ENCODE measurements at places on chromosomes 6 and 20.

DNA sequence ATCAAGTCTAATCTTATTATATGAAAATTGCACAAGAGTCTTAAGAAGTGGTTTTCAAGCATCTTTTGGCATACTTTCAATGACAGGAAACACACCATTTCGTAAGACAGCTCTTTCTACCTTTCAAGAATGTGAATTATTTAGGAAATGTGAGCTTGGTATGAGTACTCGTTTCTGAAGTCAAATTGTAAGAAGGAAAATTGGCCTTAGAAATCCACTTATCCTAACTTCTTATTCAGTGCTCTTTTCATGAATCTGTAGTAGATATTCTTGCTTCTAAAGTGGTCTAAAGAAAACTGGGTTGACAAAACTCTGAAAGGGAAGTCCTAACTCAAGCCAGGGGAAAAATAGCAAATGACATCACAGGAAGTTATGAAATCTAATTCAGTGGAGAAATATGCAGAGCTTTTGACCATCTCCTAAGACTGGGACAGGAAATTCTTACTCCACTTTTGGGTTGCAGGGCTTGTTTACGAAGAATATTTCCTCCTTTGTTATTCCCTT, 38.5 kb upstream of the OGFRL1 start:
- no peak for DNase-seq

DNA sequence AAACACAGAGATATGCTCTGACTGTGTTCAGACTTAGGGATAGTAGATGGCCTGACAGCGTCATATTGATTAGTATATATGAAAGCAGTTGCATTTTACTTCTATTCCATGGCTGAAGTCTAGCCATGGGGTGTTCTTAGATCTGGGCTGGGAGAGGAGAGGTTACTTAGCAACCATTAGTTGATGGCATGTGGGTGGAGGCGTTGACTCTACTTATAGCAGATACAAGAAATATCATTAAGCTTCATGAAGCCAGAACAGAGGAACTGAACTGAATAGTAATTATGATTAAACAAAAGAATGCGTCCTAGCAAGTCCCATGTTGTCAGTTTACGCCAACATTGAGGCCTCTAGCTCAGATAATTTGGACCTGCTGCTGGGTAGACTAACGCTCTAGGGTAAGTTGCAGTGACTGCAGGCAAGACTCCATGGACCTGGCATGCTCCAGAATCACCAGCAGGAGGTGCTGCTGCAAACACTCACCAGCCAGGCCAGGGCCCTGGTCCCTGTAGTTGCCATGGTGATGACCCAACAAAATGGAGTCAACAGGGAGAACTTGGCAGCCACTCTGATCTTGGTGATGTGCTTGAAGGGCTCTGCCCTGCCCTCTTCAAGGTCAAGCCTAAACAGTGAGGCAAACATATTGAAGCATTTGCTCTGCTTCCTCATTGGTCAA, 477.3 kb downstream of the PREX1 start:
- DNase-seq: no peak

DNA sequence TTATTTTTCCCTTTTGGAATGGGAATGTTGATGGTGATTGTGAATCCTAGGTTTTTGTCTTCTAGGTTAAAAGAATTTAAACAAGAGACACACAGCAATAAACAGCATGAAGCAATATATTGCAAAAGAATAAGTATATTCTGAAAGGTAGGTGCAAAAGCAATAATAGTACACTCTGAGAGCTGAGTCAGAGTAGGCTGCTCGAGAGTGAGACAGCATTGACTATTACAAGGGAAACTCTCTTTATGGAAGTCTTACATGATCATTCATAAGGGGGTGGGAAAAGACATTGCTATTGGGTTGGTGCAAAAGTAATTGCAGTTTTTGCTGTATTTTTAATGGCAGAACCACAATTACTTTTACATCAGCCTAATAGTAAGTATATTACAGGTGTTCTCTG, 25.0 kb downstream of the FBXO5 start:
- no peak for DNase-seq

- DNase-seq: no peak
These were observed 88.2 kb downstream of the HIVEP2 start for GRCh38 chr6:142856624-142857232.

All from stimulated activated CD8-positive, alpha-beta memory T cell treated with anti-CD3 and anti-CD28 coated beads, Interleukin-4, amount 100 ng/mL, for 4 hours (primary cell).